ENCODE measurements at places on chromosomes 16 and 17.

GRCh38 chr17:62597150-62597549 is 30.3 kb upstream of the MRC2 start:
- DNase-seq, result no peak

- no peak for DNase-seq
These were observed 55.1 kb downstream of the SOX9 start for GRCh38 chr17:72175787-72176515.

GRCh38 chr17:54891176-54891821 is 9.4 kb upstream of the TOM1L1 start:
- peak; percentile 74 for DNase-seq

- no peak for DNase-seq
These were observed 8.6 kb downstream of the CHD9NB start for GRCh38 chr16:53043986-53044601.

DNA sequence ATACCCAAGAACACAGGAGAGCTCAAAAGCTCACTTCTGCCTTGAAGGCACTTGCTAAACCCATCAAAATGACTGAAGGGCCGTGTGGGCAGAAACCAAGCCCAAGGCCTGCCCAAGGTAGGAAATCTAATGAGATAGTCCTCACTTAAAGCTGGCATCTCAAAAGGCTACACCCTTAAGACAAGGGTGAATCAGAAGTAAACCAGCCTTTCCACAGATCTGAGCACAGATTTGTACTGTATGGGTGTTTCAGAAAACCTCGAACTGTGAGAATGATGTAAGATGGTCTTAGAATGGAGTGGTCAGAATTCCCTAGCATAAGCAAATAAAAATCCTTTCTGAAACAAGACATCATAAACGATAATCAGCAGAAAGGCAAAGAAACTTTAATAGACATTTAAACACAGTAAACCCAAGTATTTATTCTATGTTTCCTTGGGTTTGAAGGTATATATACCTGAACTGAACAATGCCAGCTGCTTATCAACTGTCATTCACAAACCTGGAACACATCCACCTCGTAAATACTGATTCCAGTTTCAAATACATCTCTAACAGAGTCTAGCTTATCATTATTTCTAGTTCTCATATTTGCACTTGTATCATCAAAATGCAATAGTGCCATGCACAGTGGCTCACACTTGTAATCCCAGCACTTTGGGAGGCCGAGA is 37.8 kb downstream of the GLG1 start:
- no peak for DNase-seq

DNA sequence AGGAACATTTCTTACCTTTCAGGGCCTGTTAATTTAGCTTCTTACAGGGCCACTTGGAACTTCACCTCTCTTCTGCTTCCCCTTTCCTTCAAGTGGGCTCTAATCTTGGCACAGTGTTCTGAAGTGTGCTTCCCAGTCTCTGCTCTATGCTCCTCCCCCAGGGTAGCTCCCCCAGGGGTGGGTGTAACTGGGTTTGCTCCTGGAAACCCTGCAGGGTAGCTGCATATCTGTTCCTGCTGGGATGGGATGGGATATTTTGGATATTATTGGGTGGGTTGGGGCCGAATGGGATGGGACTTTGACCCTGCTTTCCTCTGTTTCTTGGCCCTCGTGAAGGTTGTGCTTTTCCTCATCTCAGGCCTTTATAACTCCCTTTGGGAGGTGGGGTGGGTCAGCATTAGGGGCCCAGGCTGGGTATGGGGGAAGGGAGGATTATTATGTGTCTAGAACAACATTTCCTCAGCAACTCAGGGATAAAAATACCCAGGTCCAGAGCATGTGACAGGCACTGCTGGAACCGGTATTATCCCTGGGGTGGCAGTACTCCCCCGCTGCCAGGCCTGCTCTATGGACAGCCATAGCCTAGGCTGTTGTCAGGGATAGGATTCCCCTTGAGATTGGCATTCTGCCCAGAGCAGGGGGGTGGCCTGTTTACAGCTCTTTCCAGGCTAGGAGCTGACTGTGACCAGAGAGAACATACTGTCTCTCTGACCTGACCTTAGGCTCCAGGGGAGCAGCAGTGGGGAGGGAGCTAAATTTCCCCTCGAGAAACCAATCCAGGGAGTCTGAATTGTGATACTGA is 5.0 kb downstream of the NFE2L1 start:
- no peak for DNase-seq

GRCh38 chr17:35936063-35936462 is 5.5 kb upstream of the RDM1 start:
- no peak for DNase-seq

- no peak for DNase-seq
These were observed 1.7 kb upstream of the PPL start for GRCh38 chr16:4938683-4939030.

DNA sequence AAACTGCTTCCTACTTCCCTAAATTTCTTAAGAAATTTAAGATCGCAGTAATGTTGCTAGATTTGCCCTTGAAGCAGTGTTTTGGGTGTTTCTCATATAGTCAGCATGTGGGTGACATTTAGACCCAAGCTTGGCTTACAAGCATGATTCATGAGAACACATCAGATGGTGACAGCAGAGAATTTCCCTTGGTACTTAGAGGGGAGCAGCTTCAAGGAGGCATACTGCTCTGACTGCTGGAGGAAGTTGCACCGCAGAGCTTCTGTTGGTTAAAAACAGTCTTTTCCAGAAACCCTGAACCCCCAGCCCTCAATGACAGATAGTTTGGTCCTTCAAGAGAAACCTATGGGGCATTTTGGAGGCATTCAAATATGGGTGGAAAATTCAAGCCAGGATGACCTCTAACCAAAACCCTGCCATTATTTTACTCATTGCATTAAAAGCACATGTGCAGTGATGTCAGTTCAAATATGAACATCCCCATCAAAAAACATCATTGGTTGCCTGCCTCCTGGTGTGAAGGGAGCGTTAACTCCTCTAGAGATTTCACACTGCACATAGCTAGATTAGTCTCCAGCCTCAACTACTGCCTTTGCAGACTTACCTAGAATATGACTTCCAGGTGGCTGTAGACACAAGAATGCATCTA is 201.5 kb upstream of the CACNG5 start:
- peak; percentile 27 for DNase-seq

DNA sequence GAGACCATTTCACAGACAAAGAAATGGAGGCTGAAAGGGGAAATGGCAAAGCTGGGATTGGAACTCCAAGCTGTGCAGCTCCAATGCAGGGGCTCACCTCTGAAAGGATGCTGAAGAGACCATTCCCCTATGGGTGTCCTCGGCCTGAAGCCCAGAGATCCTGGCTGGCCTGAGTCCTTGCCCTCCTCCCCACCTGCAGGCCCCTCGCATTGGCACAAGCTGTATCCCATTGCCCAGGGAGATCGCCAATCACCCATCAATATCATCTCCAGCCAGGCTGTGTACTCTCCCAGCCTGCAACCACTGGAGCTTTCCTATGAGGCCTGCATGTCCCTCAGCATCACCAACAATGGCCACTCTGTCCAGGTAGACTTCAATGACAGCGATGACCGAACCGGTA is 2.6 kb downstream of the CA7 start:
- no peak for DNase-seq

DNA sequence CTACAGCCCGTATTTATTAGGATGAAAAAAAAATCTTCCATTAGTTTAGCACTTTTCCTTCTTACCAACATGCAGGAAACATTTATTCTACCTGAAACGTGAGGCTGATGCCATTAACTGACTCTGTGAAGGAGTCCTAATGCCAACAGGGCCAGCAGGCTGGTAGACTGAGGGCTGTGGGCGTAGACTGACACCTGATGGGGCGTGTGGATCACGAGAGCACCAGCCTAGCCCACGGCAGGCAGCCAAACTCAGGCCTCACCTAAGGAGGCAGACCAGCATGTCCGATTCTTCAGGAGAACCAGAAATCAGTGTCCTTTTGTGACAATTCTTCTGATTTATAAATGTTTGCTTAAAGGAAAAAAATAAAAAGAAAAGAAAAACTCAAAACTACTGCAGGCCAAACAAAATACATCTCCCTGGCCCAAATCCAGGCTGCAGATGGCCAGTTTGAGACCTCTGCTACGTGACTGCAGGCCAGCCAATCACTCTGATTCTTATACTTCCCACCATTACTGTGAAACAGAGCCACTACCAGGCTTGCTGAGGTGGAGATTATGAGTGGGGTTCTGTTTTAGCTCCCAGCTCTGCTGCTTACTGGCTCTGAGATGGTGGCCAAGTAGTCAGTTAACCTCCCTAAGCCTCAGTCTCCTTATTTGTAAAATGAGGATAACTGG is 66.5 kb downstream of the GNAO1 start:
- DNase-seq, result no peak

- no peak for DNase-seq
These were observed 11.7 kb downstream of the ABAT start for GRCh38 chr16:8686031-8686621.

- DNase-seq, result no peak
These were observed 6.9 kb downstream of the SLC16A3 start for GRCh38 chr17:82235775-82236141.

DNA sequence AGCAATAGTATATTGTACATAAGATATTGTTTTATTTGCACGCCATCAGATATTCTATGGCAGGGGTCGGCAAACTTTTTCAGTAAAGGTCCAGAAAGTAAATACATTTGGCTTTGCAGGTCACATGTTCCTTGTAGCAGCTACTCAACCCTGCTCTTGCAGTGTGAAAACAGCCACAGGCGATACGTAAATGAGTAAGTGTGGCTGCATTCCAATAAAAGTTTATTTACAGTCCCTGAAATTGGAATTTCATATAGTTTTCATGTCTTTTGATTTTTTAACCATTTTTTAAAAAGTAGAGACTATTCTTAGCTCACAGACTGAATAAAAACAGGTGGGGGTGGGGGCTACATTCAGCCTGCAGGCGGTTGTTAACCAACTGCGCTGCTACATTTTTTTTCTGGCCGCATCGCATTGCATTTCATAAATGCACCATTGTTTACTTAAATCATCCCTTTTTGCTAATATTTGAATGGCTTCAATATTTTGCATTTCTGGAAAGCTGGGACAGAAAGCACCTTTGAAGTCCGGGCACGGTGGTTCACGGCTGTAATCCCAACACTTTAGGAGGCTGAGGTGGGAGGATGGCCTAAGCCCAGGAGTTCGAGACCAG is 50.5 kb upstream of the HAPSTR1 start:
- DNase-seq, result no peak

- no peak for DNase-seq
These were observed 85.4 kb downstream of the IRF8 start for GRCh38 chr16:85984231-85984880.

DNA sequence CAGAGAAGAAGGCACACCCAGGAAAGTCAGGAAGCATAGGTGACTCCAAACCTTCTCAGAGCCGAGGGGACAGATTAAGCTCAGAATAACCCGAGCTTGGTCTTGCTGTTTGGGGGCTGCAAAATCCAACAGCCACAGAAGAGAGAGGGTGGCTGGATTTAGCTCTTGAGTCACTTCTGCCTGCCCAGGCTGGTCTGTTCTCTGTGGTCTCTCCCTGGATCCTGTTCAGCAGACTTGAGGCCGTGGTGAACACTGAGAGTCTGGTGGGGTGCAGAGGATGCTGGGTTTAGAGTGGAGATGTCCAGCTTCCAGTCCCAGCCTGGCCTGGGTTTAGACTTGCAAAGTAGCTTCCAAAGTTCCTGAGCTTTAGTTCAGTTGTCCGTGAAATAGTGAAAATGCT is 8.8 kb downstream of the SLC26A11 start:
- no peak for DNase-seq

DNA sequence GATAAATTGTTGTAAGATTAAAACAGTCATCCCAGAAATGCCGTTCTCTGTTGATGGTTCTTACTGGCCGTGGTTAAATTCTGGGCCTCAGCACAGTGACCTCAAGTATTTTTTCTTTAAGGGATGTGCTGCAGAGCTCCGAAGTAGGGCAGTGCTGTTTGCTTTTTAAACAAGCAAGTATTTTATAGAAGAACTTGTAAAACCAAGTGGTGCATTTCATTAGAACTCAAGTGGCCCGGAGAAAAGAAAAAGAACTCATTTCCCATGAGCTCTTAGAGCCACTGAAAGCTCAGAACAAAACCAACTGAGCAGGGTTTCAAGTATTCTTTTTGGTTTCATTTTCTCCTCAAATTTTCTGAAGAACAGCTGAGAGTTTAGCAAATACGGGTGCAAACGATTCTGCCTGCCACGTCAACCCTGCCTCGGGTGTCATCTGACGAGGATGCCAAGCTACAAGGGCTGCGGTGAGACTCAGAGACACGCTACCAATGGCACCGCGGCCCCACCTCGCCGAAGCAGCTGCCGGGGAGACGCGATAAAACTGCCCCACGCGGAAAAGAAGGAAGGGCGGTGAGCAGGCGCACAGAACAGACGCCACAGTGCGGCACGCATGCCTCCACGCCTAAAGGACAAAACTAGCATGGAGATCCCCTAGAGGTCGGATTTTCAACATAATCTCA is 6.3 kb downstream of the LMF1 start:
- DNase-seq, result no peak

- DNase-seq, result no peak
These were observed 4.0 kb upstream of the KAT8 start for GRCh38 chr16:31113121-31114120.

GRCh38 chr16:8923199-8923598 is 40.5 kb downstream of the USP7 start:
- DNase-seq, result no peak

DNA sequence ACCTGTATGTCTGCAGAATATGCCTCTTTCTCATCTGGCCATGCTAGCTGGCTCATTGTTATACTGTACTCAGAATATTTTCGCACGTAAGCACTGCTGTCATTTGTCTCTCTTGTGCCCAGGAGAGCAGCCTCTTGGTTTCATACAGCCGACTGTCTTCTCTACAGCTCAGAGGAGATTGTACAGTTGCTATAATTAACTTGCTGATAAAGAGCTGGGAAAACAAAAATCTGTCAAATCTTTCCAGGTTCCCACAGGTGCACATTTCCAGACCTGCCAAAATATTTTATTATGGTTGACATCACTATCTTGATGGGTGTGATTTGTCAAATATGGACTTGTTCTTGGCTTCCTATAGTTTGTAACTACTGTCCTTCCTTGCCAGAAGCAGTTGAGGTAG is 122.7 kb downstream of the FTO start:
- DNase-seq, result no peak

DNA sequence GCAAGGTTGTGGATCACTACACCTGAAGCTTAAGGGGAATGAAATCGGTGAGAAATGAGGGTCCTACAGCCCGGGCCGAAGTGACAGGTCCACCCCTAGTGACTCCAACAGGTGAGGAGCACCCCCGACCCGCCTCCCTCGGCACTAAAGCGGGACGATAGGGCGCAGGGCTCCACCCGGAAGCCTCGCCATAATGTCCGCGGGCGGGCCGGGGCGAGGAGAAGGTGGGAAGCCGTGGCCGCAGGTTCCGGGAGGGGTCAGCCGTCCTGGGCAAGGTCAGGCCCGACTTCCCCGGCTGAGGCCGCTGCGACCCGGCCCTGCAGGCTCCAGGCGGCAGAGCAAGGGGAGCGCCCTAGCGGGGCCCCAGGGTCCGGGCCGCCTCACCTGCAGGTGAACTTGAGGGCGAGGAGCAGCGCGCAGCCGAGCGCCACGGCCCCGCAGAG is 543 bp downstream of the TXNDC11 start:
- DNase-seq, result peak; percentile 31

- DNase-seq, result no peak
These were observed 12.6 kb upstream of the DNASE1 start for GRCh38 chr16:3641801-3642396.

Data from H54 (cell line).